Ammon's horn (tissue), 1 donor: ENCODE measurements at places on chromosomes 13 and 19.

- DNase-seq: no peak
Observed at GRCh38 chr19:782878-783668, 14.2 kb upstream of the PTBP1 start.

GRCh38 chr19:35247526-35248309, 1.1 kb upstream of the LSR start:
- no peak for DNase-seq

GRCh38 chr13:44373601-44374347, at the start of gene SERP2:
TSS of gene SERP2 (plus strand) at chr13:44373824. CDS start at chr13:44374026, 202 bp downstream.
- DNase-seq: peak; percentile 62

GRCh38 chr19:57905258-57905657, 11.1 kb downstream of the ZNF417 start:
- no peak for DNase-seq

DNA sequence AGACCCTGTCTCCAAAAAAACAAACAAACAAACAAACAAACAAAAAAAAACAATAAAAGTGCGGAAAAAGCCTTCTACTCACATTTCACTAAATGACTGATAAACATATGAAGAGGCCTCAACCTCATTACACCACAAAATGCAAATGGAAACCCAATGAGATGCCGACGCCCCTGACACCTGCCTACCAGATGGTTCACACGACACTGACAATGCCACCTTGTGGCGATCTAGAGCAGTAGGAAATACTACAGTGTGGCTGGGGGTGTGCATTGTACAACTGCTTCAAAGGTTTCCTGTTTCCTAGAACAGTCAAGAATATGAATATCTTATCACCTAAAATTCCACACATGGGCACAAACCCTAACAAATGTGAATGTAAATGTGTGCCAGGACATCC, 14.0 kb downstream of the SCGB2B2 start:
- no peak for DNase-seq

GRCh38 chr13:31943591-31943990, 88.0 kb upstream of the FRY start:
- no peak for DNase-seq

GRCh38 chr13:103282571-103283450, 216.6 kb upstream of the SLC10A2 start:
- no peak for DNase-seq

GRCh38 chr19:11737964-11738745, 591 bp downstream of the ZNF823 start:
- DNase-seq: peak; percentile 10

DNA sequence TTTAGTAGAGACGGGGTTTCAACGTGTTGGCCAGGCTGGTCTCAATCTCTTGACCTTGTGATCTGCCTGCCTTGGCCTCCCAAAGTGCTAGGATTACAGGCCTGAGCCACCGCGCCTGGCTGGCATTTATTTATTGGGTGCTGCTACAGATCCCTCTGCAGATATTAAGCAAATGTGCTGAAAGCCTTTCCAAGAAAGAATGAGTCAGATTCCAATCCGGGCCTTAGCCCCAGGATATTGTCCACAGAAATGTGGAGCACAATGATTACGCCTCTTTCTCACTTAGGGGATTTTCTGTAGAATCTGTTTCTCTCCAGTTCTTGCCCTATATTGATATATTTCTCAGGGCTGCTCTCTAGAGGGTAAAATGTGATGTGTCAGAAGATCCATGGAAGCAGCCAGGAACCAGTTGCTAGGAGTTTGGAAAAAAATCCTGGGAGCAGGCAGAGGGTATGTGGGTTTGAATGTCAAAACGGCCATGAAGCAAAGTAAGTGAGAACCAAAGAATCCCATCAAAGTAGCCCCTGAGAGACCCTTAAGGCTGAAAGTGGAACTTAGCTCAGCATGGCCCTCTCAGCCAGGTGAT, 24.8 kb upstream of the IGFL4 start:
- no peak for DNase-seq

DNA sequence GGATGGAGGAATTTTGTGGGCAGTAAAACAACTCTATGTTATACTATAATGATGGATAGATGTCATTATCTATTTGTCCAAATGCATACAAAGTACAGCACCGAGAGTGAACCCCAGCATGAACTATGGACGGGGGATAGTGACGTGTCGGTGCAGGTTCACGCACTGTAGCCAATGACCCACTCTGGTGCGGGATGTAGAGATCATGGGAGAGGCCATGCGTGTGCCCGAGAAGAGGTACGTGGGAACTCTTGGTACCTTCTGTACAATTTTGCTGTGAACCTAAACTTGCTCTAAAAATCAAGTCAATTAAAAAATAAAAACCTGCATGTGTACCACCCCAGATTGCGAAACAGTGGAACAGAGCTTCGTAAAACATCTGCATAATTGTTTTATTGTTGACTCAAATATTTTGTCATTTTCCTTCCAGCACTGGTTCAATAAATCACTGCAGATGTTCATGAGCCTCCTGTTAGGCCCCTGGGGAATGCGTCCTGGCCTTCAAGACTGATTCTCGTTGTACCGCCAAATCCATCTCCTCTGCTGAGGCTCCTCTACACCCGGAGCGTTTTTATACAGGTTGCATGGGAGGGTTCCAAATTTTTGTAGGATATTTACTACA, 30.9 kb downstream of the COL4A1 start:
- no peak for DNase-seq

- no peak for DNase-seq
Observed at GRCh38 chr19:38329651-38330050, 6.0 kb upstream of the CATSPERG start.

- no peak for DNase-seq
Observed at GRCh38 chr13:48726711-48727110, 73.0 kb downstream of the CYSLTR2 start.

- DNase-seq: no peak
Observed at GRCh38 chr19:46847528-46847927, 3.1 kb downstream of the AP2S1 start.

GRCh38 chr13:110340812-110341444, 33.8 kb downstream of the COL4A2 start:
- DNase-seq: no peak

GRCh38 chr19:31716826-31717225, 367.6 kb upstream of the TSHZ3 start:
- DNase-seq: no peak

DNA sequence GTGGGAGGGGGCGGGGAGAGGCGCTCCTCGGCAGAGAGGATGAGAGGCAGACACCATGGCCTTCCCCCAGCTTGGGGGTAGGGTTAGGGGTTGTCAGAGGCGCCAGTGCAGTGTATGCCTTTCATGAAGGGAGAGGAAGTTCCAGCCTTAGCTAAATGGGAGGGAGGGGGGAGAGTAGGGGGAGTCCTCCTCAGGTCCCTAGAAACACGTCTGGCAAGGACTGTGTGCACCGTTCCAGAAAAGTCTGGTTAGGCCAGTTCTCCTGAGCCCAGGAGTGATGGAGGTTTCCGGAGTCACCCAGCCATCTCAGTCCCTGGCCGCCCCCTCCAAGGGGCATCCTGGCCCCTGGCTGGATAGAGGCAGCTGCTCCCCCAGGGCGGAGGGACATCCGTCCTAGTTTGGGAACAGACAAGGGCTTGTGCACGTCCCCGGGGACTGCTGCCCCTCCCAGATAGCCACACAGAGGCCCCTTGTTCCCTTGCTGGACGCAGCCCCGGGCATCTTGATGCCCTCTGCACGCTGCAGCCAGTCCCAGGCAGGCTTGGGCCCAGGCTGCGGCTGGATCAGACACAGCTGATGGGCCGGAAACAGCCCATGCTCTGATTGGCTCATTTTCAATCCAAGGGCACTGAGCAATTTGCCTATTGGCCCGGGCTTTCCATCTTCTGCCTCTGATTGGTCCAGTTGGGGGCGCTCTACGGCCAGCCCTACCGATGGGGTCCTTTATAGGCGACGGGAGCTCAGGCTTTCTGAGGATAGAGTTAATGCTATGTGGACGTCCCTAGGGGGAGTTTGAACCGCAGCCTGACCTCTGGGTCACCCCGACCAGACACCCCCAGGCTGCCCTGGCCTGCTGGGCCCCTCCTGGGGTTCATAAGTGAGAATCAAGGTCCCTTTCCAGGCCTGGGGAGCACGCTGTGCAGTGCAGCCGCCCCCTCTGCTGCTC, 3.8 kb downstream of the S1PR2 start:
- peak; percentile 97 for DNase-seq
